NAMALWA (cell line): ENCODE measurements at places on chromosomes 5 and 9.

- DNase-seq, result no peak
Observed at GRCh38 chr9:134062461-134063087, 5.3 kb downstream of the BRD3 start.

DNA sequence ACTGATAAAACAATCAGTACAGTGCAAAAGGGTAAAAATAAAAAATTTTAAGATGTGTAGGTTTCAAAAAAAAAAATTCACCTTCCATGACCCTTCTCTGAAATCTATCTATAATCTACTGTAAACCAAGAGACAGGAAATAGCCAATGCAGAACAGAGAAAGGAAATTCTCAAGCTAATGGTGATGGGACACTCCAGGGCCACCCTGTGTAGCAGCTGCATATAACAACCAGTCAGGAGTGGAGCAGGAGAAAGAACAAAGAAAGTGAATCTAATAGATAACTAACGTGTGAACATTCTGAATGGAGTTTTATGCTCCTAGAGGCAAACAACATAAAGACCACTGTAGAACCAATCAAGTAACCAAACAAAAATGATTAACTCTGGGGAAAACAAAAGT is 16.6 kb downstream of the SPTLC1 start:
- DNase-seq, result no peak

DNA sequence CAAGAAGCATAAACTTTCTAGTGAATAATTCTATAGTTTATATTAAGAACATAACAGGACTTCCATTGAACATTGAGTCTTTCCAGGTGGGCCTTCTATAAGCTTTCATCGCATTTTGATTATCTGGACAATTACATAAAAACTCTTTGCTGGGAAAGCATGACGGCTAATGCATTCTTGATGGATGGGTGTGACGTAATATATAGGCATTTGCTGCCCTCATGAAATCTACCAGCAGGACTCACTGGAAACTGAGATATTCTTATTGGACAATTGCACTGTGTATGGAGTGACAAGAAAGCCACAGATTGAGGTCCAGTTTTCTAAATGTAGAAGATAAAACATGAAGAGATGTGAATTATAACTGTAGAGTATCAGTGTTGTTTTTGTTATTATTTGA is 15.0 kb downstream of the PTPRD start:
- DNase-seq, result no peak

- DNase-seq, result no peak
Observed at GRCh38 chr9:6955251-6955921, 197.6 kb downstream of the KDM4C start.

GRCh38 chr5:98341038-98342032 is 432.1 kb upstream of the RGMB start:
- DNase-seq, result no peak

DNA sequence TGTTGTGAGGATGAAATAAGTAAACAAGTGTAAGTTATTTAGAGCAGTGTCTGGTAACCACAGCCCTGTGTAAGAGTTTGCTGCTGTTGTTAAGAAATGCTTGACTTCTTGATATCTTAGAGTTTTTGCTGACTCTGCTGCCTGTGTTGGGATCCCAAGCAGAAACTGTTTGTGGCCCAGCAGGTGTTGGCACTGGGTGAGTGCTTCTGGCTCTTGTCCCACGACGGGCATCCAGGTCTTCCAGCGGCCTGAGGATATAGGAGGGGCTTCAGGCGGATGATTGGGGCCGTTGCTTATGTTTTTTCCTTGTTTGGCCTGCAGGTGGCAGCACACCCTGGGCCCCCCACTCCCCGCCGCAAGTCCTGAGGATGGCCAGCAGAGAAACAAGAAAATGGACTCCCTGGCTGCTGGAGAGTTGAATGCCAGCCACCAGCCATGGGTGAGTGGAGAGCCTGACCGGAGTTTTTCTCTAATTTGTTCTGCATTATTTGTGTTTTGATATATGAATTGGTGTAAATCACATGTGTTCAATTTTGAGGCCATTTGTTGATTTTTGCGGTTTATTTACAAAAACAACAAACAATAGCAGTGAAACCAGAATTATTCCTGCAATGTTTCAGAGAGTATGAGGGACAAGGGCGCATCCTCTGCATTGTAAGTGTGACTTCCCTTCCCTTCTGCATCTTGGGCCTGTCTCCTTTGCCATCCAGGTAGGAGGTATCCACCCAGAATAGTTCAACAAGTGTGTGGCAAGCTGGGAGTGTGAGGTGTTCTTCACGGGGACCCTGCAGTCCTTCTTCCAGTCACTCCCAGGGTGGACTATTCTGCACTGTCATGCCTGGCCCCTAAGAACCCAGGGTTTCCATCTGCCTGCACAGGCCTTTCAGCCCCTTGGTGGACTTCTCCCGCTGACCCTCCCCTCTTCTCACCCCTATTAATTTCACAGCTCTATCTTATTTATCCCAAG is 50.3 kb downstream of the SLC22A5 start:
- DNase-seq, result peak; percentile 84

- no peak for DNase-seq
Observed at GRCh38 chr9:83625178-83625577, 2.2 kb downstream of the IDNK start.

GRCh38 chr5:42691413-42691937 is 65.1 kb upstream of the CCDC152 start:
- no peak for DNase-seq

GRCh38 chr5:111528056-111528455 is 15.7 kb upstream of the STARD4 start:
- no peak for DNase-seq

GRCh38 chr9:86485359-86485758 is 131.1 kb upstream of the TUT7 start:
- no peak for DNase-seq

DNA sequence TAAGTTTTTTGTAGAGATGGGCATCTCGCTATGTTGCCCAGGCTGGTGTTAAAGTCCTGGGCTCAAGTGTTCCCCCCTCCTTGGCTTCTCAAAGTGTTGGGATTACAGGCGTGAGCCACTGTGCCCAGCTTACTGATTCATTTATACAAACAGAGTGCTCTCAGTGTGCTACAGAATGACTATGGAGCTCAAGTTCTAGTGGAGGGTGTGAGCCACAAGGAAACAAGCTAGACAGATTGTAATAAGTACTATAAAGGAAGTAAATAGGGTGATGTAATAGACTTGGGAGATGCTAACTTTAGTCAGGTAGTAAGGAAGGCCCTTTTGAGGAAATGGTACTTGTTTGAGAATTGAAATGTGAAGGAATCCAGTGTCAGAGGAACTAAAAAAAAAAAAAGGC is 1.7 kb upstream of the TMEM267 start:
- peak; percentile 22 for DNase-seq

- no peak for DNase-seq
Observed at GRCh38 chr5:94856257-94856800, 237.9 kb downstream of the SLF1 start.

DNA sequence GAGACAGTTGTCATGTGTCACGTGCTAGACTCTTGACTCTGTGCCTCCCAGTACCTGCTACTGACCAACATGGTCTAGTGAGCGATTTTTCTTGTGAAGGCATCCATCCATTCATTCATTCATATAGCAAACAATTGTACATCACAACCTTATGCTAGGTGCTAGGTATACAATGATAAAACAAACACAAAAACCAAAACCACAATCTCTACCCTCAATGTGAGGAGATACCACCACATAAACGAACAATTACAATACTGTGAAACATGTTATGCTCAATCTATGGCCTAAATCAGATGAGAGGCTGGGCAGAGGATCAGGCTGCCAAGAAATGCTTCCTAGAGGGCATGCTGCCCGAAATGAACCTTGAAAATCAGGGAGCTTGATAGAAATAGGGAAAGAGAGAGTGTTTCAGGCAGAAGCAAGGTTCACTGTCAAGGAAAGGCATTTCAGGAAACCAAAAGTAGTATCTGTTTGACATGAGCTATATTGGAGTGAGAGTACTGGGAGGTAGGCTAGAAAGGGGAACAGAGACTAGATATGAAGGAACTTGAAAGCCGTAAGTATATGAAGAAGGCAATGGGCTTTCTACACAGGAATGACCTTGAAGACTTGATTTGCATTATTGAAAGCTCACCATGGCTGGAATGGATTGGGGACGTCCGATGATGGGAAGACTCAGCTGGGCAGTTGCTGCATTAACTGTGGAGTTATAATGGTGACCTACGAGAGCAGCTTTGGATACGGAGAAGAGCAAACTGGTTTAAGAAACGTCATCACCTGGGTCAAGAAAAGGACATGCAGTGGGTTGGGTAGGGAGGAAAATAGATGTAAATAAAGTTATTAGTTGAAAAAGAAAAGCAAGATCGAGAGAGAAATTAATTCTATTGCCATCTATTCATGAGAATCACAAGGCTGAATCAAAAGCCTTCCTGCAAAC is 90.1 kb downstream of the THBS4 start:
- DNase-seq, result peak; percentile 35

DNA sequence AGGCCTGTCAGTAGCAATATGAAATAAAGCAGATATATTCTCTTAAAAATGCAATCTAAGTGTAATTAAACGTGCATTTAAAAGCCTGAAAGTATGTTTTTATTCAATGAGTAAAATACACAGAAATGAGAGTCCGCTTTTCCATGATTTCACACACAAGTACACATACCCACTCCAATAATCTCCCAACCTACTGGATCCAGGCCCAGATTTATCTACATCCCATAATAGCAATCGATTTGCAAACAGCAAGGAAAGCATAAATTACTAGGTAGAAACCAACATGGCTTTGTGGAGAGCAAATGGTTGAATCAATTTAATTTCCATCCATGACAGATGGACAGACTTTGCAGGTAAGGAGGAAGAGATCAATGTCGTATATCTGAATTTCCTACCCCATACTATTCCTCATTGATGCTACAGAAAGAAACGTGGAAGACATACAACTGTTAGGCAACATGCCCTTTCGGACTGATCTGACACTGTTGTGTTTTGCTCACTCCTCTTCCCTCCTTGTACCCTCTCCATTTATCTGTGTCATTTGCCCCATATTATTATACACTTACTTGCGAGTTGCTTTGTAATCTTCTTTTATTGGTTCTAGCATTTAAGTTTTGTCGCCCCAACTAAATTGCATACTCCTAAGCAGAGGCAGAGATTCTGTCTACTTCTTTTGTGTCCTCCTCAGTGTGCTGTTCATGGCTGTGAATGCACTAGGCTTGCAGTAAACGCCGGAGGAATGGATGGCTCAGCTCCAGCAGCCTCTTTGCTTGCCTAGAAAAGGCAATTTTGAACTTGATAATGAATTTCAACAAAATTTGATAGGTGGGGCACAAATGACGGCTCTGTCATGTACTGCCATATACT is 133.6 kb downstream of the NFIB start:
- DNase-seq, result no peak

DNA sequence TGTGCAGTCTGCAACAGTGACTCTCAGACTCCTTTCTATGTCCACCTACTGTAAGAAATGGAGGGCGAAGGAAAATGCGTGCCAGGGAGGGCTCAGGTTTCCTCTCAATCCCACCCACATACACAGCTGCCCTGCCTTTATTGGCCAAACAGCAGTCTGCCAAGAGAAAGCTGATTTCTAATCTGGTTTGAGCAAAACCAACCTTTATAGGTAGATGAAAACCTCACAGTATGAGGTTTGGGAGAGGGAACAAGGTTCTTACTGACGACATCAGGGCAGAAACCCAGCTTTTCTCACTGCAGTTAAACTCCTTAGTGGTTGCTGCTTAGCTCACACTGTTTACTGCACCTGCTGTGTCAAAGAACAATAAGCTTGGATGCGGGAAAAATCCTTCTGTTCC is 152.3 kb upstream of the KLF9 start:
- no peak for DNase-seq

GRCh38 chr5:133421394-133421793 is 190.9 kb downstream of the FSTL4 start:
- DNase-seq, result peak; percentile 65

GRCh38 chr9:113416149-113416721 is 5.7 kb downstream of the C9orf43 start:
- peak; percentile 70 for DNase-seq

DNA sequence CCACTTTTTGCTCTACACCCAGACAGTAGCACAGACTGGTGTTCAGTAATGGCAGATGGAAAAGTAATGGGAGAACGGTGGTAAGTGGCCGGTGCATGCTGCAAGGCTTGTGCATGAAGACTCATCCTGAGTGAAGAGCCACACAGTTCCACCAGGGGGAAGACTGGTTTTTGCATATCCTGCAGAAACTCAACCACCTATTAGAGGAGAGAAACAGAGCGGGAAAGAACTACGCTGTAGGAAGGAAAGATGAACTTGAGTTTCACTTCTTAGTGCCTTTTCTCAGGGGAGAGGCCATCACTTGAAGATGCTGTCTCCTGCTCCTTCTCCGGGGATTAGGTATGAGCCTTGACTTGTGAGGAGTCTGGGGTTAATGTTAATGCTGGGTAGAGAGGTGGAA is 9.4 kb upstream of the PRSS3 start:
- peak; percentile 30 for DNase-seq
